GM23248 (cell line): ENCODE measurements at places on chromosomes 3 and 15.

DNA sequence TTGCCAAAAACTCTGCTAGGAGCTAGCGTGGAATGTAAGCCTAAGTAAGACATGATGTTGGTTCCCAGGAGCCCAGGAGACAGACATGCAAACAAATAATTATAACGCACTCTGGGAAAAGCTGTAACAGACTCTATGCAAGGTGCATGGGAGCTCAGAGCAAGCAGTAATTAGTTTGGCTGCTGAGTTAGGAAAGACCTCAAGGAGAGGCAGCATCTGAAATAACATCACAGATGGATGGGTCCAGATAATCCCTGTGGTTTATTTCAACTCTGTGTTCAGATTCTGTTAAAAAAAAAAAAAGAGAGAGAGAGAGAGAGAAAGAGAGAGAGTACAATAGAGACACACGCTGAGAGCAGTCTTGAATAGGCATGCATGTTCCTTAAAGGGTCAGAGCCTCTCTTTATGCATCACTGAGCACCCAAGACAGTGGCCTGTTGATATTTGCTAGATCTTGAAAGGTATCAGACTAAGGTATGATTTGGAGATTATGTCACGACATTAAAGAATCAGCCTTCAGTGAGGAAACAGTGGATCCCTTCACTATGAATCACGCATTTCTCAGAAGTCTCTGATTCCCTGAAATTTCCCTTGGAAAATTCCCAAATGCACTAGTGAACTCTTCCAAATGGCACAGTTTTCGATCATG is 124.4 kb upstream of the LIPC start:
- peak; percentile 78 for DNase-seq

DNA sequence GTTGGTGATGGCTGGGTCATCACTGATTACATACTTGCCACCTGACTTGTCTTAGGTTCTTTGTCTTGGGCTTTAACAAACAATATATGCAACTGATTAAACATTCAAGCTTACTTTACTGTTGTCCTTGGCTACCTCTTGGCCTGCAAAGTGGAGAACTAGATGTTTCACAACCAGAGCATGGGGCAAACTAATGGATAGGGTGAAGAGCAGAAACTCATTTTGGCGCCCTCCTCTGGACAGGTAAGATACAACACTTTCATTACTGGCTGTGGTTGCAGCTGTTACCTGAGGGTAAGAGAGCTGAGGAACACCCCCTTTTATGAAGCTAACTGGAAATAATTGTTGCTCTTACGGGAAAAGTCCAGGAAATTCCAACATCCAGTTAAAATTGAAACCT is 262.1 kb downstream of the NAALADL2 start:
- DNase-seq = no peak

DNA sequence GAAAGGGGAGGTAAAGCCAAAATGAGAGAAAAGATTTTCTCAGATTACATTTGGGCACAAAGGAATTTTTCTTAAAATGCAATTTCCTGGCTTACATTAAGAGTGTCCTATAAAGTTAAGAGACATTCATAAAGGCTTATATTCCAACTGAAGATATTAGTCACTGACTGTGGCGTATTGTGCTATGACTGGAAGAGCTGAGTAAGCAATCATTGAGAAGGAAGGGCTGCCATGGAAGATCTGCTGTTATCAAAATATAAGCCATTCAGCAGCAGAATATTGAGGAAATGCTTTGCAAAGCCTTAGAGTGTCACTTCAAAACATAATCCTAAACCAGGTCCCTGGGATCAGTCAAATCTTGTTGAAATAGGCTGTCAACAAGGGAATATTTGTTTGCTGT is 593.9 kb downstream of the TUSC7 start:
- peak; percentile 15 for DNase-seq

- no peak for DNase-seq
Observed at GRCh38 chr3:18633002-18633401, 207.9 kb upstream of the SATB1 start.

GRCh38 chr3:78887547-78888011 is 880.2 kb downstream of the ROBO1 start:
- peak; percentile 53 for DNase-seq

DNA sequence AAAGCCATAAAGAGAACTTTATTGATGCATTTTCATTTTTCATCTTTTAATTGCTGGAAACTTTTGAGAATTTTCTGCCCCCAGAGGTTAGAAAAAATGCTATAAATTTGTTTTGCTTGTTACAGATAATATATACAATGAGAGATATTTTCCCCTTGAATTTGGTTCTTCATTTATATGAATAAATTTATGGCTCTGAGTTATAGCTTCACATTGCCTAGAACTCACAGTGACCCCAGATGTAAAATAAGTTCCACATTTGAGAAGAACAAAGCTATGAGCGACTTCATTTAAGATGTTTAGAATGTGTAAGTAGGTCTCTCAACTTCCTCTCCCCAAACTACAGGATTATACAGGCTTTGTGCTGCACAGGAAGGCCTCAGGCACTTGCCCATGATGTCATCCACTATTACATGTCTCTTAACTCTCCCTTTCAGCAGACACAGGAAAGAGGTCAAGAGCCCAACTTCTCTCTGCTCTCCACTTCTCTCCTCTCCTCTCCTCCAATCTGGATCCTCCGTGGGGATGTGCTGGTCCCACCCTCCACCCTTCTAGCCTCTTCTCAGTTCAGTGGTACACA is 92.8 kb downstream of the DUT start:
- peak; percentile 72 for DNase-seq

GRCh38 chr3:128095222-128095703 is 28.3 kb downstream of the RUVBL1 start:
- DNase-seq = peak; percentile 92

DNA sequence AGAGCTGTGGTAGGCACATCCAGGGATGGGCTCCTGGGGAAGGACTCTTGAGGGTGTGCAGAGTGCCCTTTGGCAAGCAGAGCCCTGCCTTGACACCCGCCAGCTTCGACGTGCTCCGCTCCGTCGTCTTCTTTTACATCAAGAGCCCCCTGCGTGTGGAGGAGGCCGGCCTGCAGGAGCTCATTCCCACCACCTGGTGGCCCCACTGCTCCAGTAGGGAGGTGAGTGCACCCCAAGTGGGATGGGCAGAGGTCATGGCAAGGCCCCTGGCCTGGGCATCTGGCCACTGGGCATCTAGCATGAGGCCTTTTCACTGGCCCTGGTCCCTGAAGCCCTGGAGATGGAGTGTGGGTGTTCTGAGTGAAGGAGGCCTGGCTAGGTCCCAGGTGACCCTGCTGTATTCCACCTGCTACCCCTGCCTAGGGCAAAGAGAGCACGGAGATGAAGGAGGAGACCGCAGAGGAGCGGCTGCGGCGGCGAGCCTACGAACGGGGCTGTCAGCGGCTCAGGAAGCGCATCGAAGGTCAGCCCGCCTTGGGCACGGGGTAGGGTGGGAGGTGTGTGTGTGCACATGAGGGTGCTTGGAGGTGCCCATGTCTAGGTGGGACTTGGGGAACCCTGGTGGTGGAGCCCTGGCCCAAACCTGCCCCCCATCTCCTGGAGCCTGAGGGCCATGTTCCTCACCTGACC is 12.2 kb downstream of the RNF123 start:
- DNase-seq = peak; percentile 39

- no peak for DNase-seq
Observed at GRCh38 chr3:28081533-28081947, 159.9 kb upstream of the CMC1 start.

DNA sequence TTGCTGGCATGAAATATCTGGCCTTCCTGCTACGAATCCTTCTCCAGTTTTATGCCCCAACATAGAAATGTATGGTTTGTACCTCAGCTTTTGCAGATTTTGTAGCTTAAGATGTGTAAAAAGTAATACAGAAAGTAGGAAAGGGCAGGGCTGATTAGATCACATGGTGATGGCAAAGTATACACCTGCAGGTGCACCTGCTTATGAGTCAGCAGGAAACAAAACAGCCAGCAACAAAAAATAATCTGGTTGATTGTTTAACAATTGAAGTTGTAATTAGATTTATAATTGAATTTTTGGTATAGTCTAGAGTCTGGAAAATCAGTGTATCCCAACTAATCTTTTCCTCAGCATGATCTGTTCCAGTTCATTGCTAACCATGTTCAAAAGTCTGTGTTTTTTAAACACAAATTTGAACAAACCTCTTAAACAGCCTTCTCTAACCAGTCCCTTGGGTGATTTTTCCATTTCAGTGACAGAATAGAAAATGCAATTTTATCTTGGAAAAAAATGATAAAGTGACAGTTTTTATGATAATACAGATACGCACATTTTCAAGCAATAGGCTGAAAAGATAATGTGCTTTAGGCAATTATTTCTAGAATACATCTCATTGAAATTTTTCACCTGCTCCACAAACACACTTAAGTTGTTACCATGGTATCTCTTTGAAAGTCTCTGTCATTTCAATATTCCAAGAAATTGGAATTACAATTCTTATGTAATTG is 477.4 kb downstream of the NAALADL2 start:
- DNase-seq = no peak

GRCh38 chr3:31116651-31117050 is 222.2 kb upstream of the GADL1 start:
- DNase-seq = no peak

DNA sequence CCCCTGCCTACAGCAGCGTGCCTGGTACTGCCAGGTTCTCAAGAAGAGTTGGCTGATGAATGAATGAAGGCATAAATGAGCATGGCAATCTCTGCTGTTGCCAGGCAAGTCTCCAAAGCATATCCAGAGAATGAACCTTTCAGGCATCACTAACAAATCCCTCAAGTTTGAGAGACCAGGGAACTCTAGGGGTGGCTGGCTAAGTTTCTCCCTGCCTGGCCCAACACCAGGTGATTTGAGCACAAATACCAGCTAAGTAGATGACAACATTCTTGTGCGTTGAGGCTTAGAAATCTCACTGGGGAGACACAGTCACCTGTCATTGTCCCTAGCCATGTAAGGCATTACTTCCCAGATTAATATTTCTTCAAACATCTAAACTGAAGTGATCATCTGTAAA is 81.4 kb upstream of the PTX3 start:
- DNase-seq = no peak

- no peak for DNase-seq
Observed at GRCh38 chr3:66451766-66452165, 49.1 kb downstream of the LRIG1 start.

DNA sequence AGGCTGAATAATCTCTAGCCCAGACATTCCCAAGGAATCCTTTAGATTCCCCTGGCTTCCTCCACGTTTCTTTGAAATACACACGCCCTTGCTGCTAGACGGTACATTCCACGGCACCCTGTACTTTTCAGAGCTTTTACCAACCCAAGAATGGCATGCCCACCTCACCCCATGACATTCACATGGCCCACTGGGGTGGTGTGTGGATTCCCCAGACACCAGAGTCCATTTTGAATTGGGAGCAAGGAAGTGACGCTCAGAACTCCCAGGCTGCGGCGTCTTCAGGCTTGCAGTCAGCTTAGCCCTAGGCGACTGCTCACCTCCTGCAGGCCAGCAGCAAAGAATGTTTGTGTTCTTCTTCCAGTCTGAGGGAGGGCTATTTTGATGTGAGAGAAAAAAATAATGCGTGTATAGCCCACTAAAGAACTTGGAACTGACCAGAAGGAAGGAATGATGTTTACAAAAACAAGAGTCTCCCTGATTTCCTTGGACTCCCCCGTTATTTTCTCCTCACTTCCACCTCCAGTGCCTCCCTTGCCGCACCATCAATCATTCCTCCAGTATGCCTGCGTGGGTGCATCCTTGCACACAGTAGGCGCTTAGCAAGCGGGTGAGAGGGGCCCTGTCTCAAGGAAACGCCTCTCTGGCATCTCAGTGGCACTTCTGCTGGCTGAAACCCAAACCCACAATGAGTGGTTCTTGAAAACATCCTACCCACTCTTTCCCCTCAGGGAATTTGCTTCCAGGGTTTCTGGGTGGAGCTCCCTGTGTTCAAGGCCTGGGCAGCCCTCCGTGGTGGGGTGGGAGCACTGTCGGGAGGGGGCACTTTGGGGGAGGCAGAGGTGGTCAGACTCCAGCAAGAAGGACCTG is 59.9 kb downstream of the SMAD6 start:
- peak; percentile 90 for DNase-seq
